Activated CD4-positive, alpha-beta T cell treated with anti-CD3 and anti-CD28 coated beads for 24 hours (primary cell): ENCODE measurements at places on chromosomes 4 and X.

DNA sequence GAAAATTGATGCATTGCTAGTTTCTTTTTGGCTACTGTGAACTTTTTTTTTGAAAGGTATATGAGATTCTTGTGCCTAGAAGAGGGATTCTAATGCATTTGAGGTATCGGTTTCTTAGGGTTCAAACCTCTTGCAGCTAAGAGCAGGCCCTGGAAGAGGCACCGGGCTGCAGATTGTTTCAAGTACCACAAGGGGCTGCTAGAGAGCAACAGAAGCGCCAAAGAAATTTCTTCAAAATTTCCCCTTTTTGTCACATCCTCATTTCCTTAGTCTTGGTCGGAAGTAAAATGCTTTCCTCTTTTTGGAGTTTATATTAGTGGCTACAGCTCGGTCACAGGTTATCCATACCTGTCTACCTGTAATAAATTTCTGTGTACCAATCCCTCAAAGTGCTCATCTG, 89.8 kb downstream of the PDGFRA start:
- no peak for DNase-seq

DNA sequence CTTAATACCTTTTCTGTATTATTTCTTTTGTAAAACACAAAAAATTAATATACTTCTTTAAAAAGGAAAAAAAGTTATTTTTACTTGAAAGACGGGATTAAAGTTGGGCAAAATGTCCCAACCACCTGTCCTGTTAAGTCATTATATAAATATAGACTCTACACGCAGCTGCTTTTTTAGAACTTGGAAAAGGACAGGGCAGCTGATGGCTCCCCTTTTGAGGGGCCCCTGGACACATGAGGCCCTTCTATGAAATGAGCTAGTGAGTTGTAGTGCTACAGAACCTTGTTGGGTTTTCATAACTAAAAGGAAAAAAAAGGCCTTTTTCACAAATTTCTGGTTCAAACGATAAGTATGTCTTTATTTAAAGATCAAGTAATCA, 600 bp upstream of the BEX2 start:
- DNase-seq = no peak

DNA sequence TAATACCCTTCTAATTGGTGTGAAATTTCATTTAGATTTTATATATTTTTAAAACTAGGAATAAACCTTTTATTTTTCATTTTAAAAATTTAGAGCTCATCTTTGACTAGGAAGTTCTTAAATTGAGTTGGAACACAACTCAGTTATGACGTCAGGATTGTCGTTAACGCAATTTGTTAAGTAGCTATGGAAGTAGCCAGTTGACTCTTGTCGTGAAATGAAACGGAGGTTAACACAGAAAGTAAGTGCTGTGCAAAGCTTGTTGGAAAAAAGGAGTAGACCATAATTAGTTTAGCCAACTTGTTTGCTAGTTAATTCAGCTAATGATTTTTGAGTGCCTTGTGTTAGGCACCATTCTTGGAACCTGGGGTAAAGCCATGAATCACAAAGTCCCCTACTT, 18.3 kb downstream of the LARP7 start:
- no peak for DNase-seq

- no peak for DNase-seq
These were observed 9.3 kb downstream of the PAGE4 start for GRCh38 chrX:49838374-49838773.

- no peak for DNase-seq
These were observed 53.0 kb downstream of the SEPTIN11 start for GRCh38 chr4:77002321-77003107.

- DNase-seq = no peak
These were observed at the start of gene ZAR1 for GRCh38 chr4:48490012-48490679. ZAR1 (plus strand) TSS chr4:48490252; CDS start chr4:48490292, 40 bp downstream.

GRCh38 chr4:13166214-13166613, 317.9 kb downstream of the RAB28 start:
- DNase-seq = no peak

DNA sequence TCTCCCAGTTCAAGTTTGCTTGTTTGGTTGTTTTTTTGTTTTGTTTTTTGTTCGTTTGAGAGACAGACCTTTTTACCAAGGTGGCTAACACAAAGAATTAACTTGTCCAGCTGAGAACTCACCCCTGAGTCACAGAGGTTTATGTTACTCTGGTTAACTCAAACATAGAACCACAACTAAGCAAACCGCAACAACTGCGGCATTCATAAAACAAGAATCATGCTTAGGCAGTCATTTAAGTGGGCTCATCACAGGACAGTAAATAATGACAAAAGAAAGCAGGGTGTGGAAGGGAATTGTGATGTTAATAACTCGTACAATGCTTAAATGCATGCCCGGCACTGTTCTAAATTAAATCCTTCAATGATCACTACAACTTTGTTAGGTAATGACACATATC, 24.7 kb upstream of the IL13RA1 start:
- DNase-seq = no peak

DNA sequence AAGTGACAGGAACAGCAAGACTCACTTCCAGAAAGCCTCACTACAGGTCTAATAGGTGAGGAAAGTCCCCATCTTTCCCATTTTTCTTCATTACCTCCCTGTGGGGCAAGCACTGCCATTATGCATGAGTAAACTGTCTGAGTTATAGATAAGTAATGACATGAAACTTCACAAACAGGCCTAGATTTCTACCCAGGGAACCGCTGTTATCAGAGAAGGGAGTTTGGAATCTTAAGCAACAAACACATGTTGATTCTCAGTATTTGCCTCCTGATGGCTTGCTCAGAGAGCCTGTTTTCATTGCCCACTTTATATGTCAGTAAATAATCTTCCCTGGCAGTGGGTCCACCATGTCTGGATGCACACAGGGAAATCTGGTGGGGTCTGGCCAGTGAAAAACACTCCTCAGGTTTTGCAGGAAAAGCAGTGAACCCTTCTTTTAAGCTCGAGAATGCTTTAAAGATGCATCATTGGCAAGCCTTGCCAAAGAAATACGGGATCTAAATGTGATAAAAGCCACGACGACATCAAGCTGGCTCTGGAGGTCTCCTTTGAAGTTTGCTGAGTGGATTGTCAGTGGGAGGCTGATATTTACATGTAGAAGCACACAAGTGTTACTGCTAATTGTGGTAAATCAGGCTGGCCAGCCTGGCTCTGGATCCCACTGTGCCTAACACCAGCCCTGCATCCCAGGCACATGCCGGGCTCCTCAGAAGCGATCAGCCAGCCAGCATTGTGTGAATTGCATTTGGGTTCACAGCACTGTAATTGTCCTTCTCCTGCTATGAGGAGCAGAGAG, 25.2 kb downstream of the PDGFRA start:
- DNase-seq = no peak

DNA sequence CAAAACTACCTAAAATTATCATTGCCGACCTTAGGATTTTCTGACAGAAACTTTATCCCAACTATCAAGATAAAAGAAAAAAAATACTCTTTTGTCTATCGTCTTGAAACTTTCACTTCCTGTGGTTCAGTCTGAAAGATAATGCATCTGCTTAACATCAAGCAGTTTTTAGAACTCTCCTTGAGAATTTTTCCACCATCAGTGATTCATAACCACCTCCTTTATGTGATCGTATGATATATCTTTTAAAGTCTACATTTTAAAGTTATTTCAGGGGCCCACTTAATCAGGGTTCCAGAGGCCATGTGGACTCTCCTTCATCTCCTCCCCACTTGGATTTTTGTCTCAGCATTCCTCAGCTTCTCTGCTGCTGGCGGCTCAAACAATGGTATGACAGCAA, 272.8 kb upstream of the TENM3 start:
- DNase-seq = no peak

- DNase-seq = no peak
These were observed 280.1 kb downstream of the DCHS2 start for GRCh38 chr4:154211506-154211905.

- DNase-seq = no peak
These were observed 200.4 kb downstream of the ARHGAP24 start for GRCh38 chr4:85675076-85676049.

DNA sequence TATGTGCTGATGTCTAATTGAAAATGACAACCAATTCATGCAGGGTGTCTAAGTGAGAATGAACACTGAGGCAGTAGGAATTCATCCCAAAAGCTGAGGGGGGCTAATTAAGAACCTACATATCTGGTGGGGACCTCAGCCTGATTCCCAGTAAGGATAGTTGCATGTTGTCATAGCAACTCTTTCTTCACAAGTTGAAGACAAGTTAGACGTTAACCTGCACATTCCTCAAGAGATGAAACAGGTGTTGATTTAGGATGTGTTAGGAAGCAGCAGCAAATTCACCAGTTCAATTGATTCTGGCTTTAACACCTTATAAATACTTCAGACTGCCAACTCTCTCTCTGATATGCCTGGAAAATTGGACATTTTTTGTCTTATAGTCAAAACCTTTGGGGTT, 7.3 kb downstream of the FNIP2 start:
- DNase-seq = no peak

DNA sequence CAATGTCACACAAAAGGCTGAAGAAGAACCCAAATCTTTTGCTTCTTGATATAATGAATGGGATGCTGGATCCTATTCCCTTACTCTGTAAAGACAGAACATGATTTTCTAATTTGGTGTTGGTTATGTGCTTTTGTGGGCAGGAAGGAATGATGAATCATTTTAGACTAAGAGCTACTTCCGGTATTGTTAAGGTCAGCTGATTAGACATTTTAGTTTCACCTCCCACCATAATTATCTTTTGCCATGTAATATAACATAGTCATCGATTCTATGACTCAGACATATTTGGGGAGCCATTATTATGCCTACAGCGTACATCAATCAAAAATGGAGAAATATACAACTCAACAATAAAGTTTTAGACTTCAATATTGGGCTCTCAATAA, 265.3 kb downstream of the ZNF674 start:
- no peak for DNase-seq

- no peak for DNase-seq
These were observed 203.0 kb downstream of the ADAMTS3 start for GRCh38 chr4:72365981-72366380.

DNA sequence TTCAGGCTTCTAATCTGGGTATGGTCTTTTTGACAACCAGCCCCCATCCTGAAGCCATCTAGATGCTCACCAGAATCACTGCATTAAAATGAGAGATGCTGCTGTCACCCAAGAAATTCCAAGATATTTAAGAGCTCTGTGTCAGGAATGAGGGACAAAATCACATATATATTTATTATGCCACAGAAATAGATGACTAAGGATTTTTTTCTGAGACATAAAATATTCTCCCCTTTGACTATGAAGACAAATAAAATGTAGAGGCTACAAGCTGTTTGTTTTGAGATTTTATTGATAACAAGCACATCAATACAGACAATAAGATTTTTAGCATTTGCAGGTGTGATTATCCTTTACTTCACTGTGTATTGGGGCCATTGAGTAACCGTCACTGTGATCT, 77.4 kb downstream of the COMMD8 start:
- no peak for DNase-seq

GRCh38 chr4:176792326-176793059, at the start of gene VEGFC:
VEGFC (minus strand) TSS chr4:176792922; CDS start chr4:176792311, 611 bp downstream.
- no peak for DNase-seq

DNA sequence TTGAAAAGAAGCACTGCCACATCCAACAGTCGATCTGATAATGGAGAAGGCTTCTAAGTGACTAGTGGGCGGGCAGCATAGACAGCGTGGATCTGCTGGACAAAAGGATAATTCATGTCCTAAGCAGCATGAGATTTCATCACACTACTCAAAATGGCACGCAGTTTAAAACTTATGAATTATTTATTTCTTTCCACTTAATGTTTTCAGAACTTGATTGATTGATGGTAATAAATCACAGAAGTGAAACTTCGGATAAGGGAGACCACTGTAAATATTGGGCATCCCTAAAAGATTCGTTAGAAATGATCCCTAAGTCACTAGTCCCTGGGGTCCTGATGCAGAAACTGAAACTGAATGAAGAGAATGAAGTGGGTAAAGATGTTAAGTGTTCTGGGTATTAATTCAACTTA, 93.0 kb upstream of the ANK2 start:
- DNase-seq = no peak

DNA sequence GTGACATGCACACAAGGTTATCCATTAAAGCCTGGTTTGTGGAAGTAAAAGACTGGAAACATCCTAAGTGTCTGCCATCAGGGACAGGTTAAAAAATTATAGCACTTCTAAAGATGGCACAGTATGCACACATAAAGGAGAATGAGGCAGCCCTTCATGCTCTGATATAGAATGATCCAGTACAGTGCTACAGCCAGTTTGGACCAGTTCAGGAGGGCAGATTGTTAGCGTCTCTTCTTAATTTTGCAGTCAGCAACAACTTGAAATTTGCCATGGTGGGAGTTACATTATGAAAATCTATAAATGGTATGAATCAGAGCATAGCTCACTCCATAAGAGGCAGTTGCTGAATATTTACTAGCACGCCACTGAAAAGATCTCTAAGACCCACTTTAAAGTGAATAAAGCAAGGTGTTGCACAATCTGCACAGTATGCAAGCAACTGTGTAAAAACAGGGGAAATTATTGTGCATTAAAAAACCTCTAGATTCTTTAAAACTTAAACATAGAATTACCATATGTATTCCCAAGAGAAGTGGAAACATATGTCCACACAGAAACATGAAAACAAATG, 20.3 kb upstream of the SOD3 start:
- DNase-seq = no peak

DNA sequence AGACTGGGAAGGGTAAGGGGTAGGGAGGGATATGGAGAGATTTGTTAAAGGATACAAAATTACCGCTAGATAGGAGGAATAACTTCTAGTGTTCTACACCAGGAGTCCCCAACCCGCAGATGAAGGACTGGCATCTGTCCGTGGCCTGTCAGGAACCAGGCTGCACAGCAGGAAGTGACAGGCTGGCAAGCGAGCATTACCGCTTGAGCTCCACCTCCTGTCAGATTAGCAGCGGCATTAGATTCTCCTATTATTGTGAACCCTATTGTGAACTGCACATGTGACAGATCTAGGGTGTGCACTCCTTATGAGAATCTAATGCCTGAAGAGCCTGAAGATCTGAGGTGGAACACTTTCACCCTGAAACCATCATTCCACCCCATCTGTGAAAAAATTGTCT, 27.9 kb upstream of the BBS7 start:
- no peak for DNase-seq
